ENCODE measurements at places on chromosomes 3 and 15. TPM values are rescaled to one million over a fixed set of nuclear protein-coding genes. Genes with fewer than 3 reads are reported as not detected.

The CPN2 gene
- total RNA-seq, result not detected

DNA sequence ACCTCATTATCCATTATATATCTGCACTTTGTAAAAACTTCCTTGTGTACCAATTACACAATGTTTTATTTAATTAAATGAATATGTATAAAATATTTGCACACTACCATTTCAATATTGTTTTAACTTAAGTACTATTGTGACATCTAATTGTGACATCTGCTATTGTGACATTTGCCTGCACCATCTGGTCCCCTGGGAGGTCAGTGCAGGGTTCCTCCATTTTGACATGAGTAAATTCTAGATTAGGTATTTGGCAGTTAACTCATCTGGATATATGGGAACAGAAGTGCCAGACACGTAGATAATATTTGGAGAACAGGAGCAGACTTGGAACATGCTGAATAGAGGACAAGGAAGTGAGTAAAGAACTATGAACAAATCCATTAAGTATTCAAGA, 332.1 kb downstream of the VGLL3 start:
- ATAC-seq, result no peak

DNA sequence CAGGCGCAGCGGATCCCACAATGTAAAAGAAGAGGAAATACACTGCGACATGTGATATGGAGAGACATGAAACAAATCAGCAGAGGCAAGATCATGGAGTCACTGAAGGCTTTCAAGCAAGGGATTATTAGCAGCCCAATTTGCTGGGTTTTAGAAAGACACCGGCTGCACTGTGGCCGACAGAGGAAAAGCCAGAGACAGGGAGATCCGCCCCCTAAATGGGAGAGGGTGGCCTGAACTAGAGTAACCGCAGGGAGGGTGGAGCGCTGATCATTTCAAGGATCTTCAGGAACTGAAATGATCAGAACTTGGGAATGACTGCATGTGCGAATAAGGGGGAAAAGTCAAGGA, 612 bp upstream of the C15orf40 start:
- ATAC-seq, result no peak

DNA sequence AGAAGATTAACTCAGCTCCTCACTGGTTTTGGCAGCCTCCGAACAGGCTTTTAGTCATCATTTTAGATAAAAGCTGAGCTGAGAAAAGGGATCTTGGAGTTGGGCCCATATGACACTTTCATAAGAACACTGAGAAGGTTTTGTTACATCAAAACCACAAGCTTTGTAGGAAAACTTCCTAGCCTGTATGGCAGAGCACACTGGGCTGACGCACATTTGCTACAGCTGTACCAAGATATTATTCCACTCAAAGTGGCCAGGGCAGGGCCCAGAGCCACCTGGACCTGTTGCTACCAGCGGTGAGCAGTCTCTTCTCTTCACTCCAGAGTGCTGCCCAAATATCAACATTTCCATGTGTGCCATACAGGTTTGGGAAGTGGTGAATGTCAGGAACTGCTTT, 160.5 kb upstream of the CCDC54 start:
- no peak for ATAC-seq

Measured in activated T-helper 17 cell treated with anti-CD3 and anti-CD28 coated beads, Interleukin-2, amount 50 U/mL, for 72 hours (primary cell).